ENCODE measurements at places on chromosomes 7 and 10. TPM values are rescaled to one million over a fixed set of nuclear protein-coding genes. Genes with fewer than 3 reads are reported as not detected.

The ADAMTS14 gene
- total RNA-seq: 3.6 TPM

The IKZF1 gene
- not detected for total RNA-seq

The ANKRD1 gene
- total RNA-seq: 56.1 TPM

The ABHD11 gene
- 4.5 TPM for total RNA-seq

The GRID1 gene
- total RNA-seq: 0.09 TPM

The PLCE1 gene
- total RNA-seq: 1.1 TPM

The SIRT1 gene
- 14.6 TPM for total RNA-seq

The FAM171A1 gene
- total RNA-seq: 27.5 TPM
